ENCODE measurements at places on chromosomes 12 and 14.

GRCh38 chr14:94571395-94571794 lies 9.8 kb upstream of the SERPINA5 start:
- DNase-seq = no peak

GRCh38 chr12:96606134-96606533 lies 116.8 kb downstream of the CFAP54 start:
- DNase-seq = no peak

GRCh38 chr14:104669697-104670096 lies 19.7 kb upstream of the INF2 start:
- no peak for DNase-seq

DNA sequence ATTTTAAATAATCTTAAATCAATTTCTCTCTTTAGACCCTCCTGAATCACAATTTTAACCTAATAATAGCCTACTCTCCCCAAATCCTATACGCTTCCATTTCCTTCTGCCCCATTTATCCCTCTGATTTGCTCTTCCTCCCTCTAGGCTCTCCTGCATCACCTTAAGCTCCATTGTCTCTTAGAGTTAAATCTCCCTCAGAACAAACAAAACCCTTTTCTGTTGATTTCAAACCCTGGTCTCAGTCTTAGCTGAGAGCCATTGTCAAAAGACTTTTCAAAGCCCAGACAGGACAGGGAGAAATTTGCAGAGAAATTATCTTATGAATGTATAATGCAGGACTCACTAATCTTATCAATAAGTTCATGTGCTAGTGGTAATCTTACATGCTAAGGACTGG lies 106.1 kb downstream of the C12orf75 start:
- DNase-seq = no peak

- no peak for DNase-seq
These were observed 337.5 kb upstream of the PDE3A start for GRCh38 chr12:20030826-20031225.

DNA sequence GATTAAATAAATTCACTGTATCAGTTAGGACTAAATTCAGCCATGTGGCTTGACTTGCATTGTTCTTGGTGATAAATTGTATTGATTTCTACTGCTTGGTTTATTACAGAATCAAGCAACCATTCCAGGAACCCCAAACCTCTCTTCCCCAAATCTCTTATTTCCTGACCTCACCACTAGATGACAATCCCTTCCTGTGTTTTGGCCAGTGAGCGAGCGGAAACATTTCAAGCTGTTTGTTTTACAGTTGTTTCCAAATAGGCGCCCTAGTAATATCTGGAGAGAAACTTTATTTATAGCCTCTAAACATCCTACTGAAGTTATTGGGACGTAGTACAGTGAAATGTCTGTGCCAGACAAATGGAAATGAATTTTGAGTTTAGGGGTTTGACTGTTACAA lies 161.1 kb downstream of the SNAPC1 start:
- no peak for DNase-seq

GRCh38 chr12:82635263-82635662 lies 51.4 kb upstream of the TMTC2 start:
- no peak for DNase-seq

DNA sequence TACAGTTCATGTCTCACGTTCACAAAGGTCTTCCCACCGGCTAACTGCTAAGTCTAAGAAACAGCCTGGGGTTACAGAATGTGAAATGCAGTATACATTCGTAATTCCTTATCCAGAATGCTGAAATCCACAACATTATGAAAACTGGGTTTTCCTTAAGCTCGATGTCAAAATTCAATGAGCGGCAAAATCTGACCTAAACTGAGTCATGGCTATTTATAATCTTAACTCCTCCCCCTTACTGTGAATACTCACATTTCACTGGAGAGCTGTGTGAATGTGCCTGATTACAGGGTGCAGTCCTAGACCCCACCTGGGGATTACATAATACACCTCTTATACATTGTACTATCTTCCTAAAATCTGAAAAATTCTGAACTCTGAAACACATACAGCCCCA lies 35.3 kb downstream of the STX2 start:
- DNase-seq = no peak

- no peak for DNase-seq
These were observed 249.2 kb downstream of the NELL2 start for GRCh38 chr12:44626883-44627282.

DNA sequence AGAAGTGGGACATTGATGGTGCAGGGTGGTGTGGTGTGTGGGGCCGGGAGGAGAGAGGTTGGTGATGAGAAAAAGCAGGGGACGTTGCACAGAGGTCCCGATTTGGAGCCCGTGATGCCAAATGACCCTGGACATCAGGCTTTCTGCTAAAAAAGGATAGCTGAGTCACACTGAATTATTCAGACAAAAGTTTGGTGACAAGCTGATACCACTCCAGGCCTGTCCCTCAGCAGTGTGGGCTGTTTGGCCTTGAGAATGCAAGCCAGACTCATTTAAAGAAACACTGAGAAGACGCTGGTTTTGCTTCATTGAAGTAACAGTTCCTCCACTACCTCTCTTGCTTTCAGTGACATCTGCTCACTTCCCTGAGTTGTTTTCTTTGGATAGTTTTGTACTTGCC lies 262.1 kb upstream of the PWP1 start:
- no peak for DNase-seq

DNA sequence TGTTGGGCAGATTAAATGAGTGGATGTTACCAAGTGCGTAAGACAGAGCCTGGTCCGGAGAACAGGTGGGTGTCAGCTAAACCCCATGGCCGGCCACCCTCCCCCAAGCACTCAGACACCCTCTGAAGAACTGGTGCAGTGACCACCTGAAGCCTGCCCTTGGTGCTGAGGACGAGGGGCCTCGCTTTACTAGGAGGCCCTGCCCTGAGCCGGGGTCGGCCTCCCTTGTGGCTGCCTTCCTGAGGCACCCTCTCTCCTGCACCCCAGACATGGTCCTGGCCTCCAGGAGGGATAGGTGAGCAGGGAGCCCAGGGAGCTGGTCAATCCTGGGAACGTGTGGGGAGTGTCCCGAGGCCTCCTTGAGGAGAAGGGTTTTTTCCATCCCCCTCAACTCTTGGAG lies 4.9 kb upstream of the KIF26A start:
- no peak for DNase-seq

GRCh38 chr12:106291342-106291741 lies 11.2 kb upstream of the TCP11L2 start:
- no peak for DNase-seq

- DNase-seq = no peak
These were observed 93.5 kb upstream of the FOXG1 start for GRCh38 chr14:28673056-28673455.

- no peak for DNase-seq
These were observed 39.5 kb downstream of the STXBP6 start for GRCh38 chr14:25010471-25010870.

DNA sequence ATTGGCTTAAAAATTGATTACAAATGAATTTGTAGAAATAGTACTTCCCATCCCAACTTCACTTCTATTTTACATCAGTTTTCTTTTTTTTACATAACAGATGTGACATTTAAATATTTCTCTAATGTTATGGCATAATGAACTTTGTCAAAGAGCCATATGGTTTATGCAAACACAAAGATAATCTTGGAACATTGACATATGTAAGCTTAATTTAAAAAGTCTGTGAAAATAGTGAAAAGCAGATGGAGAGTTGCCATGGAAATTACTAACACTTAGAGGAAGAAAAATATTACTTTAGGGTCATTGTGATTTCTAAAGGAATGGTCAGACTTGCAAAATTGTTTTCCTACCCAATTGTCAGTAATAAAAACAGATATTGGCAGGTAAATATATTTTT lies 232.4 kb downstream of the AEBP2 start:
- no peak for DNase-seq

DNA sequence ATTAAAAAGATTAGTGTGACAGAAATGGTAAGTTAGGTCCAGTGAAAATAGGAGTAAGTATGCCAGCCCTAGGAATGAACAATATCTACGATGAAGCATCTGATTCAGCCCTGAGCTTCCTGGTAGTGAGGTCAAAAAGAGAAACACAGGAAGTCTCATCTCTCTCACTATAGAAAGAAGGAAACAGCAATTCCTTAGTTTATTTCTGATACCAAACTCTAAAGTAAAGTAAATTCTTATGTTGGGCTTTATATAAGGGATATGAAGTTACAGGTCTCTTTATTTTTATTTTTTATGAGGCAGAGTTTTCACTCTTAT lies 76.7 kb upstream of the RFLNA start:
- DNase-seq = no peak

GRCh38 chr14:76647697-76648298 lies 113.5 kb upstream of the VASH1 start:
- DNase-seq = no peak

DNA sequence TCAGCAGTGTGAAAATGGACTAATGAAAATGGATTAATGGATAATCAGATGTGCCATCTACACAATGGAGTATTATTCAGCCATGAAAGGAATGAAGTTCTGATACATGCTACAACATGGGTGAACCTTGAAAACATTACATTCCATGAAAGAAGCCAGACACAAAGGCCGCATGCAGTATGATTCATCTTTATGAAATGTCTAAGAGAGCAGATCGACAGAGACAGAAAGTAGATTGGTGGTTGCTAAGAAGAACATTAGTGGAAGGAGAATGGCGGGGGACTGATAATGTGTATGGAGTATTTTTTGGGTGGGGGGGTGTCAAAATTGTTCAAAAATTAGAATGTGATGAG lies 47.3 kb downstream of the PRKAB1 start:
- no peak for DNase-seq

GRCh38 chr12:102302553-102302952 lies 104.9 kb upstream of the PMCH start:
- DNase-seq = no peak

- no peak for DNase-seq
These were observed 216.8 kb downstream of the MSRB3 start for GRCh38 chr12:65495233-65495632.

GRCh38 chr12:98882526-98882925 lies 237.4 kb downstream of the APAF1 start:
- DNase-seq = no peak

DNA sequence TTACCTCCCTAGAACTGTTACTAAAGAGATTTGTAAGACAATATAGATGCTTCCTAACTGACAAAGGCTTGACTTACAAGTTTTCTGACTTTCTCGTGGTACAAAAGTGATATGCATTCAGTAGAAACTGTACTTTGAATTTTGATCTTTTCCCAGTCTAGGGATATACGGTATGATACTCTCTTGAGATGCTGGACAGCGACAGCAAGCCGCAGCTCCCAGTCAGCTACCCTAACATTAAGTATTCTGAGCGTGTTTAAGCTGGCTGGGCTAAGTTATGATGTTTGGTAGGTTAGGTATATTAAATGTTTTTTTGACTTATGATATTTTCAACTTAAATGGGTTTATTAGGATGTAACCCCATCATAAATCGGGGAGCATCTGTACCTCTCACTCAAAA lies 55.2 kb upstream of the CDKL1 start:
- DNase-seq = no peak

GRCh38 chr14:103597623-103598377 lies 31.2 kb upstream of the KLC1 start:
- DNase-seq = no peak

DNA sequence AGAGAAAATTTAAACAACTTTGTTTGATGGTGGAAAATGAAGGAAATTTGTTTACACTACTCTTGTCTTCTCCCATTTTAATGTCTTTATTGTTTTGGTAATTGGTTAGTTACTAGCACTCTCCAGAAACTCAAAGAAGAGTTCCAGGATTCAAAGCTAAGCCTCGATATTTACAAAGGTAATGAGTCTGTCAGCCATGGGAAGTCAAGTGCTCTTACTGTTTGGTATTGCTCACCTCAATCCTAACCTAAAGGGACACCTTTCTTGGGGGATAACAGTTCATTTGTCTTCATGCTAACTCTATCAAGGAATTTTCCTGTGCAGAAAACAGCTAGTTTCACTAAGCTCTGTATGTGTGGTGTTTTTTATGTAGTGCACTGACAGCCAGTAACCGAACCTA lies 222.9 kb upstream of the LMO3 start:
- DNase-seq = no peak

GRCh38 chr12:124639122-124639806 lies 71.9 kb upstream of the NCOR2 start:
- no peak for DNase-seq

- no peak for DNase-seq
These were observed 5.8 kb upstream of the MRPL42 start for GRCh38 chr12:93461503-93461902.

DNA sequence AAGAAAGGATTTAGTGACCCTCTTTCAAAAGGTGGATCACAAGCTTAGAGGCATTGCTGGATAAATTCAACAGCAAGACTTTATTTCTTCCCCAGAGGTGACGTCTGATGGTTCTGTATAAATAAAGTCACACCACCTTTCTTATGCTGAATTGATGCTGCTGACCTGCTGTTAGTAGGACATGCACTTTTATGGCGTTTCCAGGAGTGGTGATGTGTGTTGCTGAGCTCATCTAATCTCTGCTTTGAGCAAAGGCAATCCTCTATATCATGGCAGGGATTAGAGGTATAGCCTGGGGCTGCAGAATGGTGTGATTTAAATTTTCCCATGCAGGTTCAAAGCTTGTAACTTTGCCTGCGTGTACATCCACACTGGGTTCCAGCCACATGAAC lies 94.9 kb downstream of the ETV6 start:
- DNase-seq = no peak

- DNase-seq = no peak
These were observed 682 bp downstream of the BATF start for GRCh38 chr14:75522983-75523318.

GRCh38 chr14:104794099-104794498 lies 1.4 kb downstream of the AKT1 start:
- no peak for DNase-seq

- no peak for DNase-seq
These were observed 8.8 kb upstream of the LGR5 start for GRCh38 chr12:71430756-71431155.

GRCh38 chr12:2853626-2854025 lies 3.2 kb downstream of the TEX52 start:
- DNase-seq = peak; percentile 48

DNA sequence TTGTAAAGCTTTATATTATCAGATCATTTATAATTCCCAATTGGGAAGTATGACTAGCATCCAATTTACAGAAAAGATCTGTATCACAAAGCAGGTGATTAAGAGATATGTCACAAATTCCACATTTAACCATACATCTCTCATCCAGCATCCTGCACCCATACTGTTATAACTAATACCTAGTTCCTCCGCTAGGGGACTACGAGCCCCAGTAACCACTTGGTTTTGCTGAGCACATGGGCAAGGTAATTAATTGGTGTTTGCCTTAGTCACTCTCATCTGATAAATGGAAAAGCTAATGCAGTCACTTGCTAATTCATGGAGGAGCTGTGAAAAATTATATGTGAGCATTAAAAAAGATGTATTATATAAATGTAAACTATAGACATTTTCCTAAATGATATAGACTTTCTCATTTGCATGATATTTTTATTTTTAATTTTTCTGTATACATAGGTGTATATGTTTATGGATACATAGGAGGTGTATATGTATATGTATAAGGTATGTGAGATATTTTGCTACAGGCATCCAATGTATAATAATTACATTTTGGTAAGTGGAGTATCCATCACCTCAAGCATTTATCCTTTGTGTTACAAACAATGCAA lies 1031.8 kb downstream of the GALC start:
- DNase-seq = no peak

GRCh38 chr14:34439090-34439489 lies 22.9 kb downstream of the SPTSSA start:
- DNase-seq = no peak

Measured in anterior cingulate cortex (tissue), 58 donors.